ENCODE measurements at places on chromosomes 12 and 14. TPM values are rescaled to one million over a fixed set of nuclear protein-coding genes. Genes with fewer than 3 reads are reported as not detected.

DNA sequence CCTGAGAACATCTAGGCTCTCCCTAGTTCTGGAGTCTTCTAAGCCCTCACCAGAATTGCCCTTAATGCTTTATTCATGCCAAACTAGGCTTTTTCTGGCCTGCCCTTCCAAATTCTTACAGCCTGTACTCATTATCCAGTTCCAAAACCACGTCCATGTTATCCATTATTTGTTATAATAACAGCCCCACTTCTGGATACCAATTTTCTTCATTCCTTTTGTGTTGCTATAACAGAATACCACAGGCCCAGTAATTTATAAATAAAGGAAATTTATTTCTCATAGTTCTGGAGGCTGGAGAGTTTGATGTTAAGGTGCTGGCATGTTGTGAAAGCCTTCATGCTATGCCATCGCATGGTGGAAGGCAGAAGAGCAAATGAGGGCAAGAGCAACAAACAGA lies 68.0 kb upstream of the AMIGO2 start:
- no peak for DNase-seq

DNA sequence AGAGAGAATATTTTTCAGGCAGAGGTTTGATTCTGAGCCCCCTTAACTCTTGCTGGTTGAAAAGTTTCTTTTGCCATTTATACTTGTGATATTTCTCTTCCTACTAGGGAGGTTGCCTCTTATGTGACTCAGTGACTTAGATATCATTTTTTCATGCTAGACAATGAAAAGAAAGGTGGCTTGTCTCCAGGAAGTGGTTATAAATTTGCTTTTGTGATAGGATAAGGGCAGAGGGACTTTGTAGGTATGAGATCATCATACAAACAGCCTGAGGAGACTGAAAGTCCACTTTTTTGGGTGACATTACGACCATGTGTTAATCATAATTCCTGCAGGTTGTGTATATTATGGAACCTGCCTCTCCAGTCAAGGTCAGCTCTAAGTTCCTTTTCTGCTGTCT lies 35.8 kb downstream of the ACSM4 start:
- DNase-seq: no peak

- DNase-seq: no peak
These were observed 82.6 kb downstream of the SLCO1A2 start for GRCh38 chr12:21252070-21252469.

Gene TCL1B
- not detected for total RNA-seq

Gene IQSEC3
- 3.8 TPM for total RNA-seq

Gene JDP2
- total RNA-seq: 6.8 TPM

Measured in activated T-cell treated with anti-CD3 and anti-CD28 coated beads, Interleukin-2, amount 50 U/mL, for 72 hours (primary cell).